MCF 10A (cell line): ENCODE measurements at places on chromosomes 4 and X.
A peak's percentile ranks its signal among the peaks of the same experiment; 100 is the strongest.

DNA sequence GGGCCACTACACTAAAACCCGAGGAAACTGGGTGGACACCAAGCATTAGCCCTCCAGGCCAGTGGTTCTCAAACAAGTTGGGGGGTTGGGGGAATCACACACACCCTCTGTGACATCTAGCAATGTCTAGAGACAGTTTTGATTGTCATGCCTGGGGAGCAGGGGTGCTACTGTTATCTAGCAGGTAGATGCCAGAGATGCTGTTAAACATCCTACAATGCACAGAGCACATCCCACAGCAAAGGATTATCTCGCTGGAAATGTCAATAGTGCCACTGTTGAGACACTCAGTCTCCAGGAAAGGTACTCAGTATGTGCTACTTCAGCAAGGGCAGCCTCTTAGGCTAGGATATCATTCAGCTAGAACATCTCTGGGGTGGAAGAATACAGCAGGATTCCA lies 1.3 kb downstream of the SMC1A start:
- no peak for DNase-seq

DNA sequence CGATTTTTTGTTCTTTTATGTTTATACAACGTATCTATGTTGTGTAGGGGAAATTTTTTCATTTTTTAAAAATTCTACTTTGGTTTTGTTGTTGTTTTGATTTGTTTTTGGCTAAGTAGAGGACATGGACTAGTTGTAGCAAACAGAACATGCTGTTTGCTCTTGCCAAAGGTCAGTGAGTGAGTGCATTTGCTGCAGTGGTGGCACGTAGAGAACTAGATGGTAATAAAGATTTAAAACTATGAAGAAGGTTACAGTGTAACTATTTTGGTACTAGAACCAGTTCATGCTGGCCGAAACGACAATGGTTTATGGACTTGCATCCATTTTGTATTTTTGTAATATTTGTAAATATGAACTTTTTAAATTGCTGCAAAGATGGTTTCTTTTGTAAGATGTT lies 1.9 kb upstream of the SCML1 start:
- DNase-seq: no peak

GRCh38 chrX:1422135-1422465 lies 30.2 kb upstream of the SLC25A6 start:
- DNase-seq: no peak

DNA sequence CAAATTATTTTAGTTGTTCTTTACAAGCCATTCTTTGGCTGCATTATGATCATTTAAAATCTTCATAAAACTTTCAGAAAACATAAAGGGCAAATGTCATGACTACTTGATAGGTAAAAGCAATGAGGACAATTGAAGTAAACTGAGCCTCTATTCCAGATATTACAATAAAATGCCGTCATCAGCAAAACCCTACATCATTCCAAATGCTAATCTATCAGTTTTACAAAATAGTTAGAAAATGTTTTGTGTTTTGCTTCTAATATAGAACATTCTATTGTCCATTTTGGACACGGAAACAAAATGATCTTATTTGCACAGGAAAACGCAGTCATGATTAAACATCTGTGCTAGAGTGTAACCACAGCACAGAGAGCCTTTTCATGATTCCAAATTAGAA lies 1330.6 kb upstream of the ADGRL3 start:
- no peak for DNase-seq

DNA sequence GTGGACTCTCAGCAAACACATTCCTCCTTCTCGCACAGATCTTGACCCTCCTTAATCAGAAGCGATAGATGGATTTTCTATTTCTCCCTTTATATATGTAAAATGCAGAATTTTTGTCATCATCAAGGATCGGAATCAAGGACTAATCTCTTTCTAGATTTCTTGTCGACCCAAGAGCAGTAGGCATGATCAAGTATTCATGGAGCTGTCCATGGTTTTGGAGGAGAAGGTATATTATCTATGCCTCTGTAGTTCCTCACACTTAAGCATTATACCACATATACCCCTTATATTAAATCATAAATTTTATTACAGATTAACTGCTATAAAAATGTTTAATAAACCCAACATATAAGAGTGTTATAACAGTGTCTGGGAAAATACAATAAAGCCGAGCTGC lies 886.8 kb downstream of the NLGN4X start:
- no peak for DNase-seq

- no peak for DNase-seq
Observed at GRCh38 chr4:14874990-14875389, 127.3 kb upstream of the CPEB2 start.

GRCh38 chr4:122046255-122046654 lies 94.4 kb upstream of the TRPC3 start:
- no peak for DNase-seq

GRCh38 chr4:7389719-7390118 lies 45.0 kb downstream of the PSAPL1 start:
- no peak for DNase-seq

- no peak for DNase-seq
Observed at GRCh38 chr4:125682730-125683129, 368.0 kb downstream of the FAT4 start.

GRCh38 chr4:90648791-90649190 lies 521.6 kb downstream of the CCSER1 start:
- no peak for DNase-seq

DNA sequence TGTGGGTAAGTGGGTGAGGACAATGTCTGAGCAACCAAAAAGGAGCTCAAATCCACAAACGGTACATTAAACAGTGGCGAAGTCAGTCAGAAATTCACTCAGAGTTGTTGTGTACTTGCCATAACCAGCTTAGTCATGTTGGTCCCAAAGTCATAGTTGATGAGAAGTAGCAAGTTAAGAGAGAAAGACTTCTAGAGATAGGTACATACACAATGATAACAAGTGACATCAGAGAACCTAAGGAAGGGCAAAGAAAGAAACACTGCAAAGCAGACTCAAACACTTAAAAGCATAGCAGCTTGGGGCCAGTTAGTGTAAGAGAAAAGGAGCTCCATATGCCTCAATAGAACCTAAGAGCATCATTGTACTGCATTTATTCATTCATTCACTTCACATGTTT lies 30.2 kb downstream of the DYNLT3 start:
- no peak for DNase-seq

DNA sequence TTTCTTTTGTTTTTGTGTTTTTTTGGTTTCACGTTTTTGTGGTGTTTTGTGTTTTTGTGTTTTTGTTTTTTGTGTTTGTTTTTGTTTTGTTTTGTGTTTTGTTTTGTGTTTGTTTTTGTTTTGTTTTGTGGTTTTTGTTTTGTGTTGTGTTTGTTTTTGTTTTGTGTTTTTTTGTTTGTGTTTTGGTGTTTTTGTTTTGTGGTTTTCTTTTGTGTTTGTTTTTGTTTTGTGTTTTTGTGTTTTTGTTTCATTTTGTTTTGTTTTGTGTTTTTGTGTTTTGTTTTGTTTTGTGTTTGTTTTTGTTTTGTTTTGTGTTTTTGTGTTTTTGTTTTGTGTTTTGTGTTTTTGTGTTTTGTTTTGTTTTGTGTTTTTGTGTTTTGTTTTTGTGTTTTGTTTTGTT lies 20.9 kb downstream of the CSF2RA start:
- no peak for DNase-seq

GRCh38 chr4:39719804-39720580 lies 22.1 kb downstream of the UBE2K start:
- DNase-seq: no peak

- peak; percentile 40 for DNase-seq
Observed at GRCh38 chr4:82706349-82707000, 92.1 kb downstream of the SCD5 start.

DNA sequence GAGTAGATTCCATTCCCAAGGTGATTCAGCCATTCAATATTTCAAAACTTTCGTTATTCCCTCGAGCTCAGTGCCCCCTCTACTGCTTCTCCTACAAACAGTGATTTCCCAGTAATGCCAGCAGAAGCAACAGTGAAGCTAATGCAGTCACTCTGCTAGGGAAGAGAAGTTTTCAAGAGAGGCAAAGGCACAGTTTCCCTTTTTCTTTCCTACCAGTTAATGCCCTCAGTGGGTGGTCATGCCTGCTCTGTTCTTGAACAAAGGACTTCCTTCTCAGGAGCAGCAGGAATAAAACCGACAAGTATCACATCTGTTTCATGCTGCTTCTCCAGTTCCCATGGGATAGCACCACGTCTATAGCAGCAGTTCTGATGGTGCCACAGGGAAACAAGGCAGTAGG lies 317.2 kb downstream of the TENM3 start:
- no peak for DNase-seq

DNA sequence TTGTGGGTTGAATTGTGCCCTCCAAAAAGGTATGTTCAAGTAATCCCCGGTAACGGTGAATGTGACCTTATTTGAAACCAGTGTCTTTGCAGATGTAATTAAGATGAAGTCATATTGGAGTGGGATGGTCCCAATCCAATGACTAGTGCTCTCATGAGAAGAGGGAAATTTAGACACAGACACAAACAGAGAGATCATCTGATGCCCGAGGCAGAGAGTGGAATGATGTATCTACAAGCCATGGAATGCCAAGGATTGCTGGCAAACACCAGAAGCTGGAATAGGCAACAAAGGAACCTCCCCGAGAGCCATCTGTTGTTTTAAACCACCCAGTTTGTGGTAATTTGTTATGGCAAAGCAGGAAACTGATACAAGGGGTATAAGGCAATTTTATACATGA lies 35.1 kb downstream of the RPS6KA3 start:
- DNase-seq: no peak

- peak; percentile 19 for DNase-seq
Observed at GRCh38 chrX:95675794-95676193, 1008.8 kb upstream of the DIAPH2 start.

- DNase-seq: no peak
Observed at GRCh38 chr4:119550857-119551532, 77.6 kb downstream of the PDE5A start.

- no peak for DNase-seq
Observed at GRCh38 chr4:13441506-13441905, 42.6 kb downstream of the RAB28 start.

DNA sequence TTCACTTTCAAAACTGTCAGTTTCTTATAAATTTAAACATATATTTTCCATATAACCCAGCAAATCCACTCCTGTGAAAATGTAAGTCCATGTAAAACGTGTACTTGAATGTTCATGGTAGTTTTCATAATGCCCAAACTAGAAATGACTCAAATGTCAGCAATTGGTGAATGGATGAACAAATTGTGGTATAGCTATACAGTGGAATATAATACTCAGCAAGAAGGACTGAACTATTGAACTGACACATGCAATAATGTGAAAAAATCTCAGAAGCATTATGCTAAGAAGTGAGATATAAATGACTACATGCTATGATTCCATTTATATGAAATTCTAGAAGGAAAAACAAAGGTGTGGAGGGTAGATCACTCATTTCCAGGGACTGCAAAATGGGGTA lies 52.2 kb downstream of the USP53 start:
- DNase-seq: no peak

DNA sequence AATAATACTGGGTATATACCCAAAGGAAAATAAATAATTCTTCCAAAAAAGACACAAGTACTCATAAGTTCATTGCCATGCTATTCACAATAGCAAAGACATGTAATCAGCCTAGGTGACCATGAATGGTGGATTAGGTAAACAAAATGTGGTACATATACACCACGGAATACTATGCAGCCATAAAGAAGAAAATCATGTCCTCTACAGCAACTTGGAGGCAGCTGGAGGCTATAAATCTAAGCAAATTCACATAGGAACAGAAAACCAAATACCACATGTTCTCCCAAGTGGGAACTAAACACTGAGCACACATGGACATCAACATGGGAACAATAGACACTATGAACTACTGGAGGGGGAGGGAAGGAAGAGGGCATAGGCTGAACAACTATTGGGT lies 146.2 kb downstream of the ATRX start:
- no peak for DNase-seq

DNA sequence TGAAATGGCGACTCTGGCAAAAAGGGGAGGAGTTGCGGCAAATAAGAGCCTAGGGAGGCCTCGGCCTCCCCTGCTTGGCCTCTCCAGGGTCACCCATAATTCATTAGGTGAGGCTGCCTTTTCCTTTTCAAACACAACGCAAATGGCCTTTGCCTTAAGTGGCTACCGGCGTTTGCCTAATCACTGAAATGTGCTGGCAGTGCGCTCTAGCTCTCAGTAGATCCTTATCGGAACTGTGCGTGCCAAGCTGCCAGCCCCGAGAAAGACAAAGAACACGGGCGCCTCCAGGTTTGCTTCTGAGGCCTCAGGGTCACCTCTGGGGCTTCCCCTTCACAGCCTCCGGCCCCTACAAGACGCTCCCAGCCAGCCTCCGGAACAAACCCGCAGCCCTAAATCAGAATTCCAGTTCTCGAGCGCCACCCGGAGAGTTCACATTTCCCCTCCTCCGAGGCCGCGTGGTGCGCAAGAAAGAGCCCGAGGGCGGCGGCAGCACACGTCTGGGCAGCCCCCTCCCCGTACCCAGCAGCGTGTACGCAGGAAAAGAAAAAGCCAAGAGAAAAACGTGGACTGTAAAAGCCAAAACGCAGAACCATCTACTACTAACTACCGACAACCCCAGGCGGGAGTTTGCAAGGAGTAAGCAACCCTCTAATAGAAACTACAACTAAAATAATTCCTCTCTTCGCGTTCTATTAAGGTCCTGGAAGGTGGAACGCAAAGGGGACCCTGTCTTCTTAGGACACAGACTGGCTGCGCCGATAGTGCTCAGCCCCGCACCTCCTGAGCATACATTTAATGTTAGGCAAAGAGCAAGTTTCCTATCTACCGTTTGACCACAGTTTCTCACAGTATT lies 76.5 kb upstream of the BCOR start:
- peak; percentile 65 for DNase-seq

DNA sequence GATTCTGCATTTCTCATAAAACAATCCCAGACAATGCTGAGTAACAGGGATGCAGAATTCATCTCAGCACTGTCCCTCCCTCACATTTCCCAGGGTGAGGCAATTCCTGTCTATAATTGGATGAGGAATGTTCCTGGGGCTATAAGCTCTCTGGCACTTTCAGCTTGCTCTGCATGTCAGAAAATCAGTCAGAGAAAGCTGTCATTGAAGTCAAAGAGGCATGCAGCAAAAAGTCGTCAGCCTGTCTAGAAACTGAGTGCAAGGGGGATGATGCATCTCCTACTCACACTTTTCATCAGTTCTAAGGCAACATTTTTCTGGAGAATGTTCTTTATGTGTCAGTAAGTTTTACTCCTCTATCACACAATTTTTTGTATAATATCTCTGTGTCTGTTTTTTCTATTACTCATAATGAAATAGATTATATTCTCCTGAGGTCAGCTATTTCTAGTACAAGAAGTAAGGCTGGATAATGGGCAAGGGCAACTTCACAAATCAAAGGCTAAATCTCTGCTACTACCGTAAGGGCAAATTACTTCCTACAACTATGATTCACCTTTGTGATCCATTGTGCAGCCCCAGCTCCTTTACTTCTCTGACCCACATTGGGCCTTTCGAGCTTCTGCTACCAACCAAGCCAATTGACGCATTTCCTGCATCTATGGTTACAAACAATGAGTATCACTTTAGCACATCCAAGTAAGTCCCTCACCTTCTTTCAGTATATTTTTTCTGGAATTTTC lies 56.0 kb downstream of the TASL start:
- DNase-seq: peak; percentile 44

GRCh38 chr4:700587-701264 lies 4.9 kb upstream of the PCGF3 start:
- DNase-seq: no peak

GRCh38 chrX:100979881-100980607 lies 10.5 kb downstream of the ARL13A start:
- DNase-seq: peak; percentile 59
